Activated CD4-positive, CD25-positive, alpha-beta regulatory T cell treated with anti-CD3 and anti-CD28 coated beads, Interleukin-2, amount 50 U/mL, for 24 hours (primary cell): ENCODE measurements at places on chromosomes 5 and 9.
A peak's percentile ranks its signal among the peaks of the same experiment; 100 is the strongest.

- no peak for ATAC-seq
Observed at GRCh38 chr9:96067004-96067403, 191.5 kb downstream of the ERCC6L2 start.

GRCh38 chr9:98973171-98973570, 29.5 kb downstream of the COL15A1 start:
- ATAC-seq, result no peak

DNA sequence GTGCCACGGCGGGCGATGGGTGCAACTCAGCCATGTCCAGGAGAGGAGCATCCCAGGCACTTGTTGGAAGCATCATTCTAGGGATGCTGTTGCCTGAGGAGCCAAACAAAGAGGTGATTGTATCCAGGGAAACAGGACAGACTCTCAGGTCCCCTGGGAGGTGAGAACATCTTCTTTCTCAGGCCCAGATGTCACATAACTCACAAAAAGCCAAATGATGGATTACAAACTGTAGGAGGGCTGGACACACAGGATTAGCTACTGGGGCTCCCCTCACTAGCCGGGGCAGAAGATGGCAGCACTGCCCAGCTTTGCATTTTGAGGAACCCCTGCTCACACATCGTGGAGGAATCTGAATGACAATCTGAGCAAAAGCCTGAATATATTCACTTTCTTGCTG, 64.7 kb upstream of the NFIL3 start:
- no peak for ATAC-seq

- no peak for ATAC-seq
Observed at GRCh38 chr5:111855356-111855755, 98.4 kb upstream of the NREP start.

DNA sequence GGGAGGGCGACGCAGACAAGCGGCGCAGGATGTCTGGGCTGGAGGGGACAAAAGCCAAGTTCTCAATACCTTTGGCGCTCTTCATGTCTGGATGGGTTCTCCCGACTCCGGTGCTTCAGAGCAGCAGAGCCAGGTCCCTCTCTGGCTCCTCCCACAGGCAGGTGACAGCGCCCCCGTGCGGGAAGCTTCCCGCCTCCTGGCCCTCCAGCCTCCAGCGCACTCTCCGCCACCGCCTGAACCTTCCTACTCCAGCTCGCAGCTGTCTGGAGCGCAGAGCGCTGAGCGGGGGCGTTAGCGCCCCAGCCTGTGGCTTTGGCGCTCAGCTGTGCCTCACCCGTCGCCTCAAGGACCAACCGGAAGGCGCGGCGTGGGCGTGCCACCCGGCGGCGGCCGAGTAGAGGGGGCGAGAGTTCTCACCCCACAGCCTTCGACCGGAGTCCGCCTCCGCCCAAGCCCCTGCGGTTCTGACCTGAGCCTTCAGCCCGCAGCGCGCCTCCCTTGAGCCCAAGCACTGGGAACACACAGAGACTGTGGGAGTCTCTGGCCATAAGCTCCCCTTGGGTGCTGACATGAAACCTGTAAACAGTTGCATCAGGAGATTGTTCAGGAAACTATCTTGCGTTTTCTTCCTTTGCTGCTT, at the start of gene SLCO4C1:
TSS of gene SLCO4C1 (minus strand) at position 107 of the 640 bp plus-strand sequence. CDS start at position 85, 22 bp downstream.
- ATAC-seq, result peak; percentile 59

DNA sequence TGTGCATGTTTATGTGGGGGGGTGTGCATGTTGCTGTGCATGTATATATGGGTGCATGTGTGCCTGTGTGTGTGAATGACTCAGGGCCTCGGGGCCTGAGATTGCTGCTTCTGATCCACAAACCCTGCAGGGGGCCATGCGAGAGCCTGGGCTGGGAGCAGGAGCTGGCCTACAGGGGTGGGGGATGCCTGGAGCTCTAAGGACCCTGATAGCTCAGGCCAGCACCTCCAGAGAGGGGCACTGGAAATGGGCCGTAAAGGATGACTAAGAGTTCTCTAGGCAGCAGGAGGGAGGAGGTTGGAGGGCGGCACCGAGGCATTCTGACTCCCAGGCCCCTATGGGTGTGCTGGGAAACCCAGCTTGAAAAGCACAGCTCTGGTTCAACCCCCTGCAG, 6.9 kb upstream of the UBAC1 start:
- ATAC-seq, result no peak

DNA sequence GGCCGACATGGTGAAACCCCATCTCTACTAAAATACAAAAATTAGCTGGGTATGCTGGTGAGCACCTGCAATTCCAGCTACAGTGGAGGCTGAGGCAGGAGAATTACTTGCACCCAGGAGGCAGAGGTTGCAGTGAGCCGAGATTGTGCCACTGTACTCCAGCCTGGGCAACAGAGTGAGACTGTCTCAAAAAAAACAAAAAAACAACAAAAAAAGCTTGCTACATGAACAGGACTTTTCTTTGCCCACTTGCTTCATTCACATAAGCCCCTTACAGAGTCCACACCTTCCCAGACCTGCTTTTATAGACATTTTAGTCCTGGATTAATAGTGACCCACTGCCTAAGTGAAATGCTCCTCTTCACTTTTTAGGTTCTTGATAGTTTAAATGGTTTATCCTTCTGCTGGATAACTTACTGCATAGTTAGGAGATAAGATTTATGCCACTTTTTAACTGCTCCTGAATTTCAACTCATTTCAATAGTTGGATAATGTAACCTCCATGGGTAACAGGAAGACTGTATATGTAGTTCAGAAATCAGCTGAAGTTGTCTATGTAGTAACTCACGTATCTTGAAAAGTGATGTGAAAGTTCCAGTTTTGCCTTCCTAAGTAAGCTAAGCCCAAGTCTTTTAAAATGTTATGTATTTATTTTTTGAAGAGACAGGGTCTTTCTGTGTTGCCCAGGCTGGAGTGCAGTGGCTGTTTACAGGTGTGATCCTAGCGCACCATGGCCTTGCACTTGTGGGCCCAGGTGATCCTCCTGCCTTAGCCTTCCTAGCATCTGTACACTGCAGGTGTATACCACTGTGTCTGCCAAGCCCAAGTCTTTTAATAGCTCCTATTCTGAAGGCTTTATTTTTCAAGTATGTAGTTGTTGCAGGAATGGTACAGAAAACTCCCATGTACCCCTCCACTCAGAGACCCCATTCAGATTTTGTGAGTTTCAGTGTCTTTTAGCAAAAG, 19.7 kb downstream of the SUB1 start:
- ATAC-seq, result no peak

- ATAC-seq, result no peak
Observed at GRCh38 chr9:110936719-110937452, 101.4 kb downstream of the LPAR1 start.

DNA sequence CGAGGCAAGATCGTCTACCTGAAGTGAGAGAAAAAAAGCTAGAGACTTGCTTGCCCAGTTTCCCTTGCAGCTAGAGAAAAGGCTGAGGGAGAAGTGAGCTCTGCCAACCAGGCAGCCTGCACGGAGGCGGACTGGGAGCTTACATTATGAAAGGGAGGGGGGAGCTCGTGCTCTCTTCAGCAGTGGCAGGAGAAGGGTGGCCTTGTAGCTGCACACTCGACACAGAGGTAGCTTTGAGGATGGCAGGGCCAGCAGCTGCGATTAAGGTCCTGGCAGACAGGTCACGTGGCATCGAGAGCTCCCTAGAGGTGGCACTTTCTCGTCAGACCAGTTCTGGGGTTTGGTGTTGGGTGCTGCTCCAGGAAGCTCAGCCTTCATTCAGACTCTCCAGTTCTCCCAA, 26.7 kb downstream of the APBA1 start:
- no peak for ATAC-seq

- no peak for ATAC-seq
Observed at GRCh38 chr5:36403632-36404311, 102.1 kb upstream of the RANBP3L start.

- no peak for ATAC-seq
Observed at GRCh38 chr9:82487935-82488312, 499.4 kb downstream of the SPATA31D1 start.

- ATAC-seq, result no peak
Observed at GRCh38 chr5:135567661-135568060, 11.1 kb downstream of the CXCL14 start.

DNA sequence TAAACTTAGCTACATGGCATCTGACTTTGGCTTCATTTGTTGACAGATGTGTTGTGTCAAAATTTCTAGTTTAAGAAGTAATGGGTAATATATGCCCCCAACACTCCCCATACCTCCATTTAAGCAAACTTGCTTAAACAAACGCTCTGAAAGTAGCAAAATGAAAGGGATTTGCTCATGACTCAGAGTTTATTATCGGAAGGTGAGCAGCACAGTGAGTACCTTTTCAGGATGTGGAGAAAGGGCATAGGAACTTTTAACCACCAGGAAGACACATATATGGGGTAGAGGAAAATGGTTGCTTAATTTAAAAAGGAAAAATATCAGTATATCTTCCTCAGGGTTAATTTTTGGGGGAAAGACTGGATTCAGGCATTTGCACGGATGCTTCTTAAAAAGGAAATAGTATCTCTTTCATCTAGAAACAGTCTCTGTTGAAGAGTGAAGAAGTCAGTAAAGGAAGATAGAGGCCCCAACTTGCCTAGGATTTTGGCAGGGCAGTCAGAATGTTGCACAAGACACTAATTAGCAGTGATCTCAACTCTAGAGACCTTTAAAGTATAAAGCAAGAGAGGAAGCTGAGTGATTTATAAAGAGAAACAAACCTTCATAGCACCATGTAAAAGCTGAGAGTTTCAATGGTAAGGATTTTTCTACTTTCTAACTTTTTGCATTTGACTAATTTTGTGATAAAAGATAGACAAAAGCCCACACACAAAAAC, 155.1 kb downstream of the TRIO start:
- no peak for ATAC-seq

GRCh38 chr9:133514460-133515239, 10.1 kb downstream of the MYMK start:
- no peak for ATAC-seq

DNA sequence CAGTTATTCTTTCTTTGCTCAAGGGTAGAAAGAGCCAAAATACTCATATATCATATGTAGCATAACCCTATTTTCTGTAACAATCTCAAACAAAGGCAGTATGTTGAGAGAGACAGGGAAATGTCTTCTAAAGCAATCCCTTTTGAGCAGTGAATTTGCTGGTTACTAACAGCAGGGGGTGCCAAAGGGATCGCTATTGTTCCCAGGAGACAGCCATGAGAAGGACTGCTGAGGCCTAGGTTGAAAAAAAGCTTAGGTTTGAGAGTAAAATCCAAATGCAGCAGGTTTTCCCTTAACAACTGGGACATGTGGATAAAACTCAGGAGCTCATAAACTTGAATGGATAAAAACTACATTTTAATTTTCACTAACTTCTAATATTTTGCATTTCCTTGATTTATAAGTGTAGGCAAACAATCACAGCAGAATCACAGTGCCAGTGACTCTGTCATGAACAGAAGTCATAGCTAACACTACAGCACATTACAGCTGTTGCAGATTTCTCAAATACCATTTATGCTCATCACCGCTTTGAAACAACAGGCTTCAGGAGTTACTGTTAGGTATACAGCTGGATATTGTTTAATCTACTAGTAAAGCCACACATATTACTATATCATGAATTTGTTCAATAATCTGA, 148.4 kb downstream of the MAPKAP1 start:
- no peak for ATAC-seq

DNA sequence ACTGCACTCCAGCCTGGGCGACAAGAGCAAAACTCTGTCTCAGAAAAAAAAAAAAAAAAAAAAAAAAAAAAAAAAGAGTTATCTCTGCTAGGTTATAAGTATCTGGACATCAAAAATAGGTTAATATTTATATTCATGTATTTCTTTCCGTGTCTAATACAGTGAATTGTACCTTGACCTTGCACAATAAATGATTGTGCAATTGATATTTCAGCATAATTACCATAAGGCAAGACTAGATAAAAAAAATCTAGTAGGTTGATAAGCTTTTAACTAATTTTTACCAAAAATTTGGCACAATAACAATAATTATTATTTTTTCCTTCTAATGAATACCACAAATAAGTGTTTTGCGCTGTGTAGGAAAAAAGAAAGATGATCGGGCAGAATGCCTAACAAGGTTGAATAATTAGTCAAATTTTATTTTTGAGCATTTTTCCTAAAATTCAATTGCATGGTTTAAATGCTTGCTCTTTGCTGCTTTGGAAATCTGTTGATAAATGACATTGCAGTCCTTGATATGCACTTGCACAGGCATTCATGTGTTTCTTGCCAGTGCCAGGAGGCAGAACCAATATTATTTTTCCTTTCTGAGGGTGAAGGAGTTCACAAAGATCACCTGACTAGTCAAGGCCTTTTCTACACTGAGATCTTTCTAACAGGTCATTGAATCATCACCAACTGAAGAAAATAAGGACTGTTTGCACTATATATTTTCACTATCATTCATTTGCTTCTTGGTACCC, 127.5 kb downstream of the ARRDC3 start:
- no peak for ATAC-seq

DNA sequence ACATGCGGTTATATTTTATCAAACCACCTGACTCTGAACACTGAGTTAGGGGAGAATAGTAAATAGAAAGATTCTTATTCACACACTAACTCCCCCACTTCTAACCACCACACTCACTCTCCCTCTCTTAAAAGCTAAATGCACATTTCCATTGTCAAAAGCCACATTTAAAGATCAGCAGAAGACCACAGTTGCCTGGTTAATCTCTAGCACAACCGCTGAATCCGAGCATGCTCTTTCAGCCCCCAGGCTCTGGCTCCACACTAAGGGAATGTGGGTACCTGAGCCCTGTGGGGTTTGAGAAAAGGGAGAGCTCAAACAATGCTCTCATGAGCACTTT, 35.7 kb downstream of the PFDN1 start:
- no peak for ATAC-seq

- peak; percentile 70 for ATAC-seq
Observed at GRCh38 chr9:2241836-2242741, 226.9 kb downstream of the SMARCA2 start.

- no peak for ATAC-seq
Observed at GRCh38 chr5:71011194-71011792, 13.8 kb downstream of the NAIP start.

GRCh38 chr5:13973724-13974123, 29.2 kb upstream of the DNAH5 start:
- ATAC-seq, result no peak

DNA sequence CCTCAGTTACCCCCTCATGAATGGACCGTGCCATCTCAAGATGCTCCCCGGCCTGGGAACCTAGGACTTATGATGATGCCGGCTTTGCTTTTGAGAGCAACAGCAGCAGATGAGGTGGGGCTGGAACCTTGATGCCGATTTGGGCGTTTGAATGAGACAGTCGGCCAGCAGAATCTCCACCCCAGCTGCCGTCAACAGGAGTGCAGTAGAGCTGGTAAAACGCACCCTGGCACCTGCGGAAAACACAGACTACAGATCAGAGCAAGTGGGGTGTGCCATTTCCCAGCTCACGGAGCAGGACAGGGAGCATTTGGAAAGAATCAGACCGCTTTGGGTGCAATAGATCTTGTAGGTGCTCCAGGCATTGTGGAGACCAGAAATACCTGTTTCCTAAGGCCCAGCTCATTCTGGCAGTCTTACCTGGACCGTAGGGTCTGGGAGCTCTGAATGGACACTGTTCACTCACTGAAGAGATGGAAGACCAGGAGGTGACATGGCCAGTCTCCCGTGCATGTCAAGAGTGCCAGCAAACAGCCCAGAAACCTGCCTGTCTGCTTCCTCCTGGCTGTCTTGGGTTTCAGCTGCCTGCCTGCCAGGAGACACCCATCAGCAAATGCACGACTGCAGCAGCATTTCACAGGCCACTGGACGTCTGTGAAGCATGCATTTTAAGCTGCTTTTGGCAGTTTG, 317.7 kb upstream of the IRX4 start:
- no peak for ATAC-seq

- no peak for ATAC-seq
Observed at GRCh38 chr5:168851902-168852321, 272.7 kb upstream of the PANK3 start.
